Mucosa of gallbladder (tissue), 1 donor: ENCODE measurements at places on chromosomes 2 and 18. TPM values are rescaled to one million over a fixed set of nuclear protein-coding genes. Genes with fewer than 3 reads are reported as not detected.

DNA sequence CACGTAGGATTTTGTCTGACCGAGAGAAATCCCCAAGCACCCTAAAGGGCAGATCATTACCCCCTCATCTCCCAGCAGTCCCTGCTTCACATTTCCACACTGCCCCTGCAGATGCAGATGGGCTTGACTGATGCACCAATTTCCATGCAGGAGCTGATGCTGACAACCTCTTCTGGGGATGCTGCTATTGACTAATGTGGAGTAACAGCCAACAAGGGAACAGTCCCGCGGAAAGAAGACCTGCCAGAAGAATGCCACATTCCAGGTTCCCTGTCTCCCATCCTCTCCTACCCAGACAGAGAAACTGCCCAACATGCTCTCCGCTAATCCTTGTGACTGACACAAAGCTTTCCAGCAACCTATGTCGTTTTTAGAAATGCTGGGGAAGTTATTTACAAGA, 91.7 kb downstream of the AFF3 start:
- no peak for DNase-seq

GRCh38 chr2:7077660-7078267, 160.6 kb downstream of the RNF144A start:
- no peak for DNase-seq

- no peak for DNase-seq
Measured at GRCh38 chr2:188478724-188479123, 187.1 kb downstream of the GULP1 start.

DNA sequence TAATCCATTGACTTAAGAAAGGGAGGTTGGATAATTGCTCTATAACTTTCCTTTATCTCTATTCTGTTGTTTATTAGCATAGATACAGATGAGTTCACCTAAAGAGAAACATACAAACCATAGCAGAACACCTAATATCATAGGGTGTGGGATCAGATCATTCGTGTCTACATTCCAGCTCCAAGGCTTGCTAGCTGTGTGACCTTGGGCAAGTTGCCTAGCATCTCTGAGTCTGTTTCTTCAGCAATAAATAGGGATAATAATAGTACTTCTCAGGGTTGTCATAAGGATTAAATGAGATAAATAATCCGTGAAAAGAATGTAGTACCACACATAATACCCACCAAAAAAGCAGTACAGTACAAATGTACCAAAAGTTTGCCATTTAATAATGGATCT, 126.2 kb downstream of the PLB1 start:
- DNase-seq = no peak

- DNase-seq = peak; percentile 51
Measured at GRCh38 chr2:55111570-55112228, 61.4 kb upstream of the RTN4 start.

GRCh38 chr18:49839012-49839411, 25.7 kb upstream of the ACAA2 start:
- no peak for DNase-seq

GRCh38 chr2:69300650-69301049, 86.4 kb downstream of the GFPT1 start:
- no peak for DNase-seq

The CHN1 gene
- 15.3 TPM for total RNA-seq

The MOGAT1 gene
- 102 TPM for total RNA-seq

The EFHD1 gene
- 6.0 TPM for total RNA-seq

The SERPINB5 gene
- total RNA-seq = 0.14 TPM

The GKN2 gene
- not detected for total RNA-seq

The CTAGE1 gene
- 0.06 TPM for total RNA-seq
